CD4-positive, alpha-beta T cell treated with Interleukin-15 for 1 hour (primary cell): ENCODE measurements at places on chromosomes 7 and 10.

GRCh38 chr7:138662076-138662990 is 38.8 kb downstream of the SVOPL start:
- DNase-seq, result no peak

GRCh38 chr7:118755067-118755625 is 530.6 kb downstream of the ANKRD7 start:
- no peak for DNase-seq

- DNase-seq, result no peak
These were observed 214.2 kb downstream of the ANK3 start for GRCh38 chr10:60175441-60175971.

GRCh38 chr10:38032886-38033285 is 22.4 kb downstream of the ZNF33A start:
- DNase-seq, result no peak

GRCh38 chr7:51067757-51068156 is 248.9 kb downstream of the COBL start:
- DNase-seq, result no peak

DNA sequence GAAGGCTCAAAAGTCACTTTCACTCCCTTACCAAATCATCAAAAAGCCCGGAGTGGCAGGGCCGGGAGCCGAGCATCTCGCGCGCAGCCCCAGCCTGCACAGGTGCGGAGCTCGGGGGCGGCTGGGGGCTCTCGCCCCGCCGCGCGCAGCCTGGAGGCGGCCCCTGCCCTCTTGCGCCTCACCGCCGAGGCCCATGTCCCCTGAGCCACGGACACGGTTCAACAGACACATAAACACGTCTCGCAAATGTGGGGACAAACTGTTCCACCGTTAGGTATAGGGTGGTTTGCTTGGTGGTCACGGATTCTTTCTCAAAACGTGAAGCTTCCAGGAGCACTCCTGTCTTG is 700 bp downstream of the GSAP start:
- DNase-seq, result peak; percentile 52

GRCh38 chr10:86668297-86669165 is at the start of gene LDB3:
LDB3 (plus strand) TSS chr10:86668511; CDS start chr10:86668692, 181 bp downstream.
- DNase-seq, result no peak

- no peak for DNase-seq
These were observed 819 bp downstream of the HYCC1 start for GRCh38 chr7:23012908-23013714.

GRCh38 chr10:79404231-79404609 is 41.2 kb downstream of the ZCCHC24 start:
- DNase-seq, result no peak

GRCh38 chr10:127283017-127283416 is 86.6 kb upstream of the INSYN2A start:
- no peak for DNase-seq

- peak; percentile 35 for DNase-seq
These were observed at the start of gene GJC3 for GRCh38 chr7:99928994-99929729. GJC3 (minus strand) TSS chr7:99929620; CDS start chr7:99929620, 0 bp downstream.
